T-helper 2 cell treated with Interferon-gamma antibody and Interleukin-4, amounts not matched to agents 5 μg/mL and 100 μg/mL, for 36 hours (primary cell): ENCODE measurements at places on chromosomes 4 and X.

- DNase-seq: no peak
These were observed 892 bp downstream of the IL1RAPL2 start for GRCh38 chrX:104566681-104567501.

DNA sequence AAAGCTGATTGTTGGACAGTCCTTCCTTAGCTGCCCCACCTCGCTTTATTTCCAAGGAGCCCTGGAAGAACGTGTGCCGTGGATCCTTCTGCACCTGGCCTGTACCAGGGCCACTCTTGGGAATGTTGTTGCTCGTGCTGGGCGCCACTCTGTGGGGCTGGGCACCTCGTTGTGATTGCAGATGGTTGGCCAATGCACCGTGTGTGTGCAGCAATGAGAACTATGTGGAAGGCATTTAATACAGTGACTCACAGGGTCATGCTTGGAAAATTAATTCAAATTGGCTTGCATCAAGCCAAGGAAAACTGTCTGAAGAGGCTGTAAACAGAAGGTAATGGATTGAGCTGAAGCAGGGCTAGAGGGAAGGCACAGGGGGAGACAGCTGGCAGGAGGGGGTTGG lies 37.0 kb upstream of the CD99L2 start:
- no peak for DNase-seq

GRCh38 chr4:72858328-72858727 lies 211.2 kb downstream of the COX18 start:
- DNase-seq: no peak

DNA sequence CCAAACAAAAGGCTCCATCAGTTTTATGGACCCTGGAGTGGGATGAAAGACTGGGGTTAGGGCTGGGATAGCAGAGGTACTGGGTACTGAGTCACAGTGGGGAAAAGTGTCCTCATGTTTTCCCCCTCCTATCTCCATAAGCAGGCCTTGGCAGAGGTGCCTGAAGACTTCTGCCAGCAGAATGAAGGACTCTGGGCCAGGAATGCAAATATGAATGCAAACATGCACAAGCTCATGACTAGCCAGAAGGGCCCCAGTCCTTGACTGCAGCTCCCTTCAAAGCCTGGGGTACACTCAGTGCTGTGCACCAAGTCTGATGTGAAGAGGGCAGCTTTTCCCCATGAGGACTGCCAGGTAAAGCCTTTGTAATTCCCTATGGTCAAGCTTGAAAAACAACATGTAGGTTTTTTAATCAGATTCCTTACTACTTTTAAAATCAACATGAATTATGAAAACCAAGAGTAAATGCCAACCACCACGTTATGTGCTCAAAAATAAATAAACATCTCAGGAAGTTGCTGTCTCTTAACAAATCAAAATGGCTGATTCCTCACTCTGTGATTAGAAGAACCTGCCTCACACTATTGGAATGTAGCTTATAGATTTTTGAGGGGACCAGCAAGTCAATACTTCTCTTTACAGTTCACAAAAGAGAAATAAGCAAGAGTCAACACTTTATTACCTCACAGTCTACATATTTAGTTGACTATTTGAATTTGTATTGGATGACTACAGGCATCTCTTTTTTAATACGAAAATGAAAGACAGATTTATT lies 1512.0 kb downstream of the ARAP2 start:
- no peak for DNase-seq

GRCh38 chr4:169268951-169269760 lies 1.6 kb downstream of the SH3RF1 start:
- DNase-seq: no peak

DNA sequence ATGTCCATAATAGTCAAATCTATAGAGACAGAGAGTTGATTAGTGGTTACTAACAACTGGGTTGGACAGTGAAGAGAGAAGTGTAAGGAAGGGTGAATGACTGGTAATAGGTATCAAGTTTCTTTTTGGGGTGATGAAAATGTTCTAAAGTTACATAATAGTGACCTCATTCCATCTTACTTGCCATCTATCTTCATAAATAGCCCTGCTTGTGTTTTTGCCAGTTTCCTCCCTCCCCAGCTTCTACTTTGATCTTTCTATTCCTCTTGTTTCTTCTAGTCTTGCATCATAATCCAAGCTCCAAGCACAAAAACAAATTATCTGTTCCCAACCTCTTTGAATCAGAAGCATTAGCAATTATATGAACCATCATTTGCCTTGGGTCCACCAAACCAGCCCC lies 40.2 kb upstream of the TET2 start:
- no peak for DNase-seq

DNA sequence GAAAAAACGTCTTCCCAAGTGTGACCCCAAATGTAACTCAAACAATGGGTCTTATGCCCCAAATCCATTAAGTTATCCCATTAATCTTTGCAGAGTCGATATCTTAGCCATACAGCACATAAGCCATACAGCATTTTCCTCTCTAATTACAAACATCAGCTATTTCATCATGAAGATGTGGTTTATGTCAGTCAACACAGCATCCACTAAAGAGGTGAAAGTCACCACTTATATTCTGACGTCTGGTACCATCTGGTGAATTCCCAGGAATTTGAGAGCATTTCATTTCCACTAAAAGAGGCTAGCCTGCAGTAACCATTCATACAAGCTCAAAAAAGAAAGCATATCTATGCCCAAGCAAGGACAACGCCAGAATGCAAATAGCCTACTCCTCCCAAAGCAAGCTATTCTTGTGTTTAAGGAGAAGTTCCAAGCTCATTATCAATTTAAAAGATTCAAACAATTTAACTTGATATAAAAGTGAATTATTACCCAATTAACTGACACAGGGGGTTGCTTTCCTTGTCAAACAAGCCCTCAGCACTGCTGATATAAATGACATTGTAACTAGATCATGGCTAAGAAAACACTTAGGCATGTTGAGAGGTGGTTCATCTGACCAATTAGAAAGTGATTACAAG lies 203.3 kb downstream of the ANTXR2 start:
- DNase-seq: no peak

DNA sequence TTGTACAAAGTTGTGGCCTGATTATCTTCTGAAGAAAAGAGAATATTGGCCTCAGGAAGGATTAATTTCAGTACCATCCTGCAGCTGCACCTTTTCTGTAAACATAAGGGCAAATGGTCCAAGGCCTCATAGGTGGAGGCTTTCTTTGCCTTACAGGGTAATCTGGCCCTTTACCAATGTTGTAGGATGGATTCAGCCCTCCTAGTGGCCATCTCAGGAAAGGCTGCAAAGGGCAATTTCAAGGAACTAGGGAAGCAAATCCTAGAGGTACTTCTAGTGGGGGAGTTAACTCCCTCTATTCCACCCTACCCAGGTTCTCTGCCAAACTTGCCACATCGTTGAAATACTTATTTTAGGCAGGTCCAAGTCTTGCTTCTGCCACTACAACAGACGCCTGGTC lies 57.6 kb downstream of the UGT2B11 start:
- no peak for DNase-seq

DNA sequence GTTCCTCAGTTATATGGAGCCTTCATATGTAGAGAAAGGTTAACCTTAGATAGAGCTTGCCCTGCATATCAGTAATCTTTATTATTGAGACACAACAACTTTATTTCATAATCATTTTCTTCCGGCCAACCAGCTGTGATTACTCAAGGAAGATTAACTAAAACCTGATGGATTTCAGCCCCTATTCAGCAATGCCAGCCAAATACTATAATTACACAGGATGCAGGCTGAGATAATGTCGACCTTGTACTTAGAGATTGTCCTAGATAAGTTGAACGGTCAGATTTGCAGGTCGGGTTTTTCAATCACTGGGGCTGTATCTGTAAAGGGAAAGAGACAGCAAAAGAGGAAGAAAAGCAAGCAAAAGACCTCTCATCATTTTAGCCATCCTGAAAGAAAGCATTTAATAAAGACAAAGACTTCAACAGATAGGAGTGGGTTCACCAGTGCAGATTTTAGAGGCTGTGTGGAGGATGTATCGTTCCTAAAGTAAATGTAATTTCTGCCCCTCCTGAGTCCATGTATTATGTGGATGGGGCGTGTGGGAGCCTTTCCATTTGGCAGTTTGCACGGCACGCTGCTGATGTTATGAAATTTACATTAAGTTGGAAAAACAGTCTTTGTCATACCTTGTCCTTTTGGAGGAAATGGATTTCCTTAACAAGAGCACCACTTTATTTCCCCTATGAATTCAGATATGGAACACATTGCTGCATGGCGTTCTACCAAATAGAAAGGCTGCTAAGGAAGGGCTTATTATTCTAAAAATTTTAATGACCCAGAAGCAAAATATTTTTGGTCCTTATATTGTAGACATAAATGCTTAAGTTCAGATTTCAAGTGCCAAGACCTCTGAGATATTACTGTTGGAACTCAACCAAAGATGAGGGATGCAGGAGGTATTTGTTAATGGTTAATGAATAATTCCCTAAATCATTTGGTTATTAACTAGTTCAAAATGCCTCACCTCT lies 496.7 kb downstream of the SPRY1 start:
- no peak for DNase-seq

- DNase-seq: no peak
These were observed 64.3 kb downstream of the ZFYVE28 start for GRCh38 chr4:2354118-2354517.

GRCh38 chr4:146654687-146655520 lies 16.2 kb downstream of the POU4F2 start:
- no peak for DNase-seq

GRCh38 chr4:172578712-172579111 lies 589.9 kb upstream of the GALNT7 start:
- DNase-seq: no peak

DNA sequence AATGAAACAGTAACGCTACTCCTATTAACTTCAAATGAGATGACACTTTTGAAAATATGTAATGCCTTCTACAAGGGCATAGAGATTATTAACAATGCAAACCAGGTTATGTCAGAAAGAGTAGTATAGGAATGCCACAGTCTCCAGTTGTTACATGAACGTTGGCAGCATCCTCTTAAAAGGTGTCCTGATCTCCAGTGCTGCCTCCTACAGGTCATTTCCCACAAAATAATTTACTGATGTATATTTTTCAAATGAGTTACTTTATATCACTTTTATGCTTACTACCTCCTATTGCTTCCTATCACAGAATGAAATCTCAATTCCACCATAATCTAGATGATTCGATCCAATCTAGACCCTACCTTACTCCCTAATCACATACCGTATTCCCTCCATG lies 195.2 kb upstream of the EPHA5 start:
- no peak for DNase-seq

GRCh38 chr4:85901500-85901899 lies 426.6 kb downstream of the ARHGAP24 start:
- no peak for DNase-seq
